ENCODE measurements at places on chromosomes 2 and 18. TPM values are rescaled to one million over a fixed set of nuclear protein-coding genes. Genes with fewer than 3 reads are reported as not detected.

SPEG gene
- 119 TPM for total RNA-seq

IL36G gene
- not detected for total RNA-seq

TMEM169 gene
- total RNA-seq, result 0.24 TPM

HOXD9 gene
- total RNA-seq, result not detected

GPC1 gene
- total RNA-seq, result 182 TPM

MFSD6 gene
- 19.7 TPM for total RNA-seq

ZEB2 gene
- 89.0 TPM for total RNA-seq

SULT1C4 gene
- 2.0 TPM for total RNA-seq

CCDC74B gene
- total RNA-seq, result 0.97 TPM

DIPK1C gene
- total RNA-seq, result 4.6 TPM

SMAD2 gene
- total RNA-seq, result 80.2 TPM

DNA sequence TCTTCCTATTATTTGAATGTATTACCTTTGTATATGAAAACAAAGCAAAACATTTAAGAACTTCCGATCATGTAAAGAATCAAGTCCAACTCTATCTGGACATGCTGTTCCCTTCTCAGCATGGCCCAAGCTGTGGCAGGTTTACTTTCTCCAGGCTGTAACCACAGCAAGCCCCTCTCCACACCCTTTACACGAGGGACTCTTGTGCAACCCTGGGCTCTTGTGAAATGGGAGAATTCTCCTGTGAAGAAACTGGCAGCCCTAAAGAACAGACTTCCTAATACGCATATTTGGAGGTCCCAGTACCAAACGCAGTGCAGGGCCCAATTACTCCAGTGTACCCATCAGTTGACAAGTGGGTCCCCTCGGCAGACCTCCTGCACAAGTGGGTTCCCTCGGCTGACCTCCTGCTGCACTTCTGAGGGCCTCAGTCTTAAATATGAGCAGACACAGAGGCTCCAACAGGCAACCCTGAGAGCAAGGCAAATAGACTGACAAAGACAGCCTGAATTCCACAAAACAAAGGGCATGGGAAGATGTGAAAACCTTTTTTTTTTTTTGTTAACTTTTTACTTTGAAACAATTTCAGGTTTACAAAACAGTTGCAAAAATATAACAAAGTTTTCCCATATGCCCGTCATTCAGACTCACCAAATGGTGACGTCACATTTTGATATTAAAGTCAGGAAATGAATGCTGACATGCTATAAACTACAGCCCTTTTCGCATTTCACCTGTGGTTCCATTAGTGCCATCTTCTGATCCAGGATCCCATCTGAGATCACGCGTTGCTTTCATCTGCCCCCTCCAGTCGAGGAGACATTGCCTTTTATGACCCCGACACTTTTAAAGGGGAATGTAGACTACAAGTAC is 78.2 kb downstream of the FBXO15 start:
- no peak for DNase-seq

GRCh38 chr2:230665263-230665691 is 47.4 kb upstream of the CAB39 start:
- DNase-seq, result no peak

DNA sequence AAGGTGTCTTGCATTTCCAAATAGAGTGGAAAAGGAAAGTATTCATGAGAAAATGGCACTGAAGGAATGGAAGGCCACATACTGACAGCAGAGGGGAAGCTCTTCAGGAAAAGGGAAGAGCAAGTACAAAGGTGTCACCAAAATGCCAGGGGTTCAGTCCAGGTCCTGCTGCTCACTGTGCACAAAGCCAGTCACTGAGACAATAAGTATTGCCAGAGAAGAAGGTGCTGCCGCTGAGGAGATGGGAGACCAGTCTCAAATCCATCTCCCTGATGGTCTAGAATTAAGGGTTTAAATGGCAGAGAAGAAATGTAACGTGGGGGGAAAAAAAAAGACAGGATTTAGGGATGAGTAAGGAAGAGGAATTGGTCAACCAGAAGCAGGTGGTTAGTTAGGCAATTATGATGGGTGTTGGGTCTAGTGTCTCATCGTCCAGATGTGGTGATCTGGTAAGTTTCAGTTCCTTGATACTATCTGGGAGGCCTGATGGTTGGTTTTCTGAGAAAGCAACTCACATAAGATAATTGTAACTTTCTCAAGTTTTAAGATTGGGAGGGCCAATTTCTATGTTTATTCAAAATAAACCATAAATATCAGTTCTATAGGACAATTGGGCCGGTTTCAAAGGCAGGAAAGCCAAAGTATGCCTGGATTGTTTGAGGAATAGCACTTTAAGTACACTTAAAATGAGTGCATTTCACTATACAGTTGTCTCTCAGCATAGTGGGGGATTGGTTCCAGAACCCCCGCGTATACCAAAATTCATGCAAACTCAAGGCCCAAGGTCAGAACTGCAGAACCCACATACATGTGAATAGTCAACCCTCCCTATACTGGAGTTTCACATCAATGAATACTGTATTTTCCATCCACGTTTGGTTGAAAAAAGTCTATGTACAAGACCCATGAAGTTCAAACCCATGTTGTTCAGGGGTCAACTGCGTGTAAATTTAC is 109.1 kb upstream of the DNAJC10 start:
- no peak for DNase-seq

DNA sequence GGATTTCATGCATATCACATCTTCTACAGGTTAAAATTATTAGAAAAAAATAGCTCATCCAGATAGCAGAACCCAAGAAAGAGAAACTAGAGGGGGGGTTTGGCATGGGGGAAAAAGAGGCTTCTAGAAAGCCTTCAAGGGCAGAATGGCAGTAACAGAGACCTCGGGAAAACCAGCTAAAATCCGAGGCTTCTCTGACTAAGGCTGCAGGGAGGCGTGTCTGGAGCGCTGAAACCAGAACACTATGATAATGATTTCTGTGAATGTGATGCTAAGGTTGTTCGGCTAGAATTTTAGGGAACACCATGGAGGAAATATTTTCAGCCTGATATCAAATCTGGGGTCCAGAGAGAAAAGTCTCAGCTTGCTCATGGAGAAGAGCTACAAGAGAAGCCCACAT is 73.0 kb downstream of the ATP8B1 start:
- no peak for DNase-seq

GRCh38 chr2:40249577-40249976 is 202.3 kb downstream of the SLC8A1 start:
- no peak for DNase-seq

DNA sequence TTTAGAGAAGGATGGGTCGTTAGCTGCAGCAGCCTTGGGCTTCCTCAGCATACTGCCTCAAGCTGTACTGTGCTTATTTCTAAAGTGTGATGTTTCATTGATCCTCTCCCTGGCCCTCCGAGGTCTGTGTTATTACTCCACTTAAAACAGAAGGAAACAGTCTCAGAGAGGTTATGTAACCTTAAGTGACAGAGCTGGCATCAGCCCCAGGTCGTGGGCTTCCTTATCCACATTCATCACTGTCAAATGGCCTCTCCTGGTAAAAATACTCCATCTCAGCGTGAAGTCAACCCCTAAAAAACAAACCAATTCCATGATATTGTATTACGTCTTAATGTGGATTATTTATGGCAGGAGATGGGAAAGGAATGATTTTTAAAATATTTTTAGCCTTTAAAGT is 153.3 kb upstream of the NOSTRIN start:
- no peak for DNase-seq

- no peak for DNase-seq
Measured at GRCh38 chr2:50607721-50608120, 424.2 kb downstream of the NRXN1 start.

DNA sequence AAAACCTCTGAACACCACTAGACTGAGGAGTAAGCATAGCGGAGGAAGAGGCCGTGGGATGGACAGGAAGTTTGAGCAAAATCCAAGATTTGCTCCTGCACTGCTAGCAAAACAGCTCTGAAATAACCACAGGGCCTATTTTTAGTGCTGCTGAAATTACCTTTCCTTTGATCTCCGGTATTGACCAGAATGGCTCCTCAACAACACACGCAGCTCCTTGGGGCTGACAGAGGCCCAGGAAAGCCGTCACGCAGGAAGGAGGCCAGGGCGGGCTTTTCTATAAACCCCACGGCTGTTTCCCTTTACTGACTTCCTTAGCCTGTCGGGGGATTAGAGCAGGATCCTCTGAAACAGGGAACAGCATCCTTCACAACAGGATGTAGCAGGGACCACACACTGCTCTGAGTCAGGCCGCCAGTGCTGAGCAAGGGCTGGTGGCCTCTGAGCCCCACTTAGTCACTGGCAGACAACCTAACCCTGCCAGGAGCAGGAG is 80.8 kb upstream of the LCLAT1 start:
- no peak for DNase-seq

GRCh38 chr18:70522183-70522680 is 233.4 kb downstream of the SOCS6 start:
- DNase-seq, result no peak

DNA sequence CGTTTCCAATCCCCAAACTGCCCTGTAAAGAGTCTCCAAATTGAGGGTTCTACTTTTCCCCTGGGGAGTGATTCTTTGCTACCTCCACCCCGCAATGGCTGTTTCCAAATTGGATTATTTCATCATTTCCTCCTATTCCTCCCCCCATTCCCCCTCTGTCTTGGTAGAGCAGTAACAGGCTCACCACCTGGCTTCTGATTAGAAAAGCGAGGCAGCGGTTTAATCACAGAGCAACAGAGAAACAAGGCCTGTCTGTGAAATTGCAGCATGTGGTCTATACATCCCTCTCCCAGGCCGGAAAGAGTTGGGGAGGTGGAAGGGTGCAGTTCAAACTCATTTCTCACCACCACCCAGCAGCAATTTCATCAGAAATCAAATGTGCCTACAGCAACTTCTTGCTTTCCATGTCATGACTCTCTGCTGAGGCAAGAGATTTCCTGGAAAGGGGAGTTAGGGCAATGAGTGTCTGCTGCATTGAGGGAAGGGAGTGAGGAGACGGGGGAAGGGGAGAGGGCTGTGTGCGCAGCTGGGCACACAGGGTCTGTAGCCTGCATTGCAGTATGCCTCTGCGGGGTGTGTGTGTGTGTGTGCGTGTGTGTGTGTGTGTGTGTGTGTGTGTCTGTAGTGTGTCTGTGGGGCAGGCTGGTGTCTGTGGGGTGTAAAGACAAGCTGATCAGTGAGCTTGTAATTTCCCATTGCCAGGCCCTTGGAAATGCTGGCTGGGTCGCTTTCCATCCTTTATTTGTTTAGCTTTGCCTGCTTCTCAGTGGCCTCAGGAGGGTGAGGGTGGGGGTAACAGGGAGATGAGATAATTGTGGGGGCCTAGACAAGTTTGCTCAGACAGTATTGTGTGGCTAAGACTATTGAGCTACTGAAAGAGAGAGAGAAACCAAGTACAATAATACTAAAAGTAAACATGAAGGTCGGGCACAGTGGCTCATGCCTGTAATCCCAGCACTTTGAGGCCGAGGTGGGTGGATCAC is 13.5 kb upstream of the IGFBP2 start:
- no peak for DNase-seq

GRCh38 chr18:36181441-36181840 is 5.9 kb upstream of the MOCOS start:
- DNase-seq, result no peak

DNA sequence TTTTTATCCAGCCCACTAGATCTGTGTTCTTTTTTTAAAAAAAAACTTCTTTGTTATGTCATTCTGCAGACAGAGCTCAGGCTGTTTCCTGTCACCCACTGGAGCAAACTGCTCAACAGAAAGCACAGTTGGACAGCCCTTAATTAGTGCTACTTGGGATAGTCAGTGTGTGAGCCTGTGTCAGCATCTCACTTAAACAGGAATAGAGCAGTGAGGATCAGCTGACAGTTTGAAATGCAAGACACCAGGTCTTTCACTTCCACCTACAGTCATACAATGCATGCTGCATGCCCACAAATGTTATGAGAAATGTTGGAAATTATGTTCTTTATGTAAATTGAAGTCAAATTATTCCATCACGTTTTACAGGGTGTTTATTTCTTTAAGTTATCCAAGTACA is 174.9 kb downstream of the NR4A2 start:
- DNase-seq, result no peak

GRCh38 chr2:197851451-197851850 is 47.1 kb downstream of the PLCL1 start:
- no peak for DNase-seq

DNA sequence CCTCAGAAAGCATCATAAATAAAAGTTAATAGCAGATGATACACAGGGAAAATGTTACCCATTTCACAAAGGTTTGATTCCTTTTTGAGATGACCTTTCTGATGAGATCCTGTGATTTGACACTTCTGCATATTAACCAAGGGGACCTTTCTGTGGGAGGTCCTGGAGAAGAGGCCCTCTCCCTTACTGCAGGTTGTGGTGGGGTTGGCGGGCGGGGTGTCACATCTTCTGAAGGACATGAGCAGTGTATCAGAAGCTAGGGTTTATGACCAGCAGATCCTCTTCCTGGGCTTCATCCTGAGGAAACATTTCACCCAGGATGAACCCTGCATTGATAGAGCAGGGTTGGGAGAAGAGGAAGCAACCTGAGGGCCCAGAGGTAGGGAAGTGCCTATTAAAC is 37.2 kb upstream of the SCLY start:
- DNase-seq, result no peak

DNA sequence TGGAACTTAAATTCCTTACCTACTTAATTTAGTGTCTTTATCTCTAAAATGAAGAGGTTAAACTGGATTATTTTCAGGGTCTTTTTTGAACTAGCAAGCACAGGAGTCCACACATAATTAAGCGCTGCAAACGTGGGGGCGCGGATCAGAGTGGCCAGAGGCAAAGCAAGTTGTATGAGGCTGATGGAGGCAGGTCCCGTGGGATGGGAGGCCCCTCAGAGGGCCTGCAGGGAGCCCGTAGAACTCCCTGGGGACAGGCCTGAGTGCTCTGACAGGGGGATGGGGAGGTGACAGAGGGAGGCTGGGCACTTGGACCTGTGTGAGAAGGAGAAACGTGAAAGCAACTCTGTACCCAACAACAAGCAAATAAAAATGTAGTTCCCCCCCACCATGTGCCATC is 177.8 kb downstream of the ACKR3 start:
- DNase-seq, result no peak

DNA sequence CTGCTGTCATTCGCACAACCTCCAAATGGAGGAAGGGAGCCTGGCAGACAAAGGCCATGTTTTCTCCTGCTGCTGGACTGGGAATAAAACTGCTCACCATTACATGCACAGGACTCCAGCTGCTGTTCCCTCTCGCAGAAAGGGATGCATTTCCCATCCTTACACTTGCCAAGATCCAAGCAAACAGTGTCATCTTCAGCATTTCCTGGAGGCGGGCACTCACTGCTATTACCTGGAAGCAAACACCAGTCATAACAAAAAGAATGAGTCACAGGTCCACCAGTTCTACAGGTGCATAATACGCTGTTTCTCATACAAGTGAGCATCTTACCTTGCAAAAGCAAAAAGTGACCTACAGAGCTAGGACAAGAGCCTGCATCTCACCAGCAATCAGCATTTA is 22.7 kb downstream of the IAH1 start:
- DNase-seq, result no peak

- DNase-seq, result no peak
Measured at GRCh38 chr18:69250305-69251151, 150.2 kb upstream of the DOK6 start.

- no peak for DNase-seq
Measured at GRCh38 chr2:37614061-37614738, 57.2 kb downstream of the CDC42EP3 start.

- DNase-seq, result no peak
Measured at GRCh38 chr18:77015169-77015568, 117.4 kb downstream of the MBP start.

- DNase-seq, result peak; percentile 75
Measured at GRCh38 chr2:234500394-234501006, 3.6 kb upstream of the ARL4C start.

Data from Right ventricle myocardium inferior (tissue), 1 donor.